ENCODE measurements at places on chromosomes 12 and 14.

GRCh38 chr12:21949036-21949435 is 7.8 kb upstream of the ABCC9 start:
- DNase-seq = no peak

DNA sequence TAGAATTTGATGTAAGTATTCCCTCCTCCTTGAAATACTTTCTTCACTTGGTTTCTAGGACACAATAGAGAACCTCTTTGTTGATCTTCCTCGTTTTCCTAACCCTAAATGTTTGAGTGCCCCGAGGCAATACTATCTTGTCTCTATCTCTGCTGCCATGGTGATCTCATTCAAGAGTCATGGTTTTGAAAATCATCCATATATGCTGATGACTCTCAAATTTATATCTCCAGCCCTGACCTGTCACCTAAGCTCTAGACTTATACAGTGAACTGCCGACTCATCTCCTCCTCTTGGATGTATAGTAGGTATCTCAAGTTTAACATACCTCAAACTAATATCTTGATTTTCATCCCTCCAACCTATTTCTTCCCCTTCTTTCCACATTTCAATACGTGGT is 71.4 kb downstream of the RIC8B start:
- no peak for DNase-seq

GRCh38 chr14:93535537-93535936 is 104.8 kb downstream of the UNC79 start:
- no peak for DNase-seq

- DNase-seq = no peak
Measured at GRCh38 chr12:122096591-122097149, 18.1 kb downstream of the MLXIP start.

DNA sequence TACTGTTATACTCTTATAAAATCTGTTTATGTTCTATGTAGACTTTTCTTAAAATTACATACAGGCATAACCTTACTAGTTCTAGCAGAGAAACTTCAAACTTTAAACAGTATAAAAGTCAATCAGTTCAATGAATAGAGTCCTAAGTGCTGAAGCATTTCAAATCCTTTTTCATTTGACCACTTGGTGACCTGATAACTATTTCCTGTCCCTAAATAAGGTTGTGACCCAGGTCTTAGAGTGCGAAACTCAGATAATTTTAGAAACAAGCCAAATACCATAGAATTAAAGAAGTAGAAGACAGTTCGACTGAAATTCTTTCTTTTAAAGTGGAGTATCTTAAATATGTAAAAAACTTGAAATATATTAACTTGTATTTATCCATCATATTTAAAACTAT is 96.2 kb upstream of the ALX1 start:
- no peak for DNase-seq

DNA sequence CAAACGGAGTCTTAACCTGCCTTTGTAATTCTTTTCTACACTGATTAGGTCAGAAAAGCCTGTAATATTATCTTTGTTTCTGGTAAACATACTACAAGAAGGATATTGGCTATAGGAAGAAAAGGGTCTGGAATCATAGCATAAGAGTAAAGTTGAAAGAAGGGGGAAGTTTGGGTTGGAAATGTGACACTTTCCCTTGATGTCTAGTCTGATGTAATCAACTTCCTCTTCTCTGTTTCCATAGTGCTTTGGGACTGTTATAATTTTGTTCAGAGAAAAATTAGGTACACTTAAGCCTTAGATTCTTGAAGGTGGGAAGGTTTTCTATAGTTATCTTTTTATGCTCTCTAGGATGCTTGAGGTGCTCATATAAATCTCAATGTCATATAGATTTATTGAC is 322.2 kb downstream of the AEBP2 start:
- no peak for DNase-seq

- no peak for DNase-seq
Measured at GRCh38 chr14:90610346-90611040, 205.7 kb downstream of the TTC7B start.

DNA sequence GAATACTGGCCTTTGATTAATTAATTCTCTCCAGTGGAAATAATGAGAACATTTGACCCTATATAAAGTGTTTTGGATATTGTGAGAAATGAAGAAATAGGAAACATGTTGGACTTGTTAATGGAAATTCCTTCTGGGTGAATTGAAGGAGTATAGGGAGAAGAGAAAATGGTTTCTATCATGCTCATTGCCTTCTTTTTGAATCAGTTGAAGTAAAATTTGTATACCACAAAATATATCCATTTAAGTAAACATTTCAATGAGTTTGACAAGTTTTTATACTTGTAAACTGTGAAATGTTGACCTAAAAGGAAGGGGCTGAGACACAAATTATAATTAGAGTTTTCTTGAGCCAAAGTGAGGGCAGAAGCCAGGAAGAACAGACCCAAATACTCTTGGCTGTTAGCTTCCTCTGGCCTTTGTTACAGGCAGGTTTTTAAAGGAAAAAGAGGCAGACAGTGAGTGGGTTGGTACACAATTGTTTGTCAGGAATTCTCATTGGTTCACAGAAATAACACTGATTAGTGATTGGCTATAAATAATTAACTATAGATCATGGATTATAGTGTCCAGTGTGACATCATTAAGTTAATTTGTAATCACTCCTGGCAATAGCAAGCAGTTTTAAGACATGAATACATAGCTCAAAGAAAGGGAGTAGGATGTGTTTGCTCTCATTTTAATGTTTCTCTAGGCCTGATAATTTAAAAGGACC is 826 bp downstream of the ZNF705A start:
- DNase-seq = no peak

DNA sequence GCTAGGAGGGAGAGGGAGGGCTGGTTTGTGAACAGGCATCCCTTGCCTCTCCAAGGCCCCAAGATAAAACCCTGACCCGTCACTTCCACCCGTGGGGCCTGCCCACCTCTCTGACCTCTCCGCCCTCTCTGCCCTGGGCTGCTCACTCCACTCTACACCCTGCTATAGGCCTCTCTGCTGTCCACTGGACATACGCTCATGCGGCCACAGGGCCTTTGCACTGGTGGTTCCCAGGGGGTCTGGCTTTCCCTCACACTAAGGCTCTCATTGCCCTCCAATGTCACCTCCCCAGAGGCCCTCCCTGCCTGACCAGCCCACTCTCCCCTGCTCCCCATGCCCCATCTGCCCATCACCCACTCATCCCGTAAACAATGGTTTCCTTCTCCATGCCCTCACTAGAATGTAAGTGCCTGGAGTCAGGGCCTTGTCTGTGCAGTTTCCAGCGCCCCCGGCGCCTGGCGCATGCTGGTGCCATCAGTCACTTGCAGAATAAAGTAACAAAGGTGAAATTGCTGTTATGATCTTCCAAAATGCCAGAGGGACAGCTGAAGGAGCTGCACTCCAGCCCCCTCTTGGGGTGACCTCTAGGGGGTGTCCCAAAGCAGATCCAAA is 73.6 kb downstream of the RFLNA start:
- DNase-seq = no peak

GRCh38 chr14:29671034-29671433 is 256.6 kb downstream of the PRKD1 start:
- no peak for DNase-seq

DNA sequence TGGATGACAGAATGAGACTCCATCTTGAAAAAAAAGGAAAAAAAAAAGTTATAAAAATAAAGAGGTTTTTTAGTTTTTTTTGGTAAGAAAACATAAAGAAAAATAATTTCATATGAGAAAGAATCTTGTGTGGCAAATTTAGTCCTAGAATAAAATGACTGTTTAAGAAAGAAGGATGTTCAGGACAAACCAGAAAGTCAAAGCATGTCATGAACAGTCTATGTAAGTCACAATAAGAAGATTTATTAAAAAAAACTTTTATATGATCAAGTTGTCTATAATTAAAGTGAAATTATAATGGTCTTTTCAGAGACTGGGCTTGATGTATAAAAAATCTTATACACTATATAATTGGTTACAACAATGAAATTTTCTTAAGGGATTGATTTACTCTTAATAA is 68.1 kb upstream of the HECTD1 start:
- no peak for DNase-seq

DNA sequence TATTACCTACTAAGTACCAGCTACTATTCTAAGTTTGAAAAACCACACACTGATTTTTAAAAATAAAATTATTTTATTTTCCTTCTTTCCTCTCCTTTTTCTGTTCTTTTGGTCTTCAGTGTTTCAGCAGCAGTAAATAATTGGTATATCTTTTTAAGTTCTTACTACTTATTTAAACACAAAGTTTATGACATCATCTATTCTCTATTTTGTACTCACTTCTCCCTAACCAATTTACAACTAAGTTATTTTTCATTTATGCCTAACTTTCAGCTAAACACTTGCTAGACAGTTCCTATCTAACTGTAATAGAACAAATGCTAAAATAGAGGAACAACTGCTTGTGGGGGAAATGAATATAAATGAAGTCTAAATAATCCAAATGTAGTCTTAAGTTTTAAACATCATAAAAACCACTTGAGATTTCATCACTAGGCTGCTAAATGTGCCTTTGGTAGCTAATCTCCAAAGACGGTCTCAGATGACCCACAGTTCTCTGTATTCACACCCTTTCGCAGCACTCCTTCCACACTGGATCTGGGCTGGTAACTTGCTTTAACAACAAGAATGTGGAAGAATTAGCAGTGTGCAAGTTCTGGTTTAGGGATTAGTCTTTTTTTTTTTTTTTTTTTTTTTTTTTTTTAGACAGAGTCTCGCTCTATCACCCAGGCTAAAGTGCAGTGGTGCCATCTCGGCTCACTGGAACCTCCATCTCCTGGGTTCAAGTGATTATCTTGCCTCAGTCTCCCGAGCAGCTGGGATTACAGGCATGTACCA is 41.0 kb downstream of the TFCP2 start:
- no peak for DNase-seq

- no peak for DNase-seq
Measured at GRCh38 chr12:76692846-76693245, 71.1 kb upstream of the ZDHHC17 start.

DNA sequence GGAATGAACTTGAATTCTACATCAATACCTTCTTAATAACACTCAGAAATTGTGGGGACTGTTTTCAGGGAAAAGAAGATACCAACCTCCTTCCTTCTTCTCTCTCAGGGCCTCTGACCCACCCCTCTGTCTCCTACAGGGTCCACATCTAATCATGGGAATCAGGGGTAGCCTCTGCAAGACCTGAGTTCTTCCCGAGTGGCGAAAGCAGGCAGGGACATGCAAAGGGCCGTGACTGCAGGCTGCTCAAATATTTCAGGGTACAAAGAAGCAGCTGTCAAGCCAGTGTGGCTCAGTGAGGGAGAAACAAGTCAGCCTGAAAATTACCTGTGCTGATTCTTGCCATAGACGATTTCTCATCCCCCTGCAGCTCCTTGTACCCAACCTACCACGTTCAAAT is 123.1 kb upstream of the PARP11 start:
- no peak for DNase-seq

- no peak for DNase-seq
Measured at GRCh38 chr14:22073801-22074200, 400.2 kb upstream of the OR4E1 start.

DNA sequence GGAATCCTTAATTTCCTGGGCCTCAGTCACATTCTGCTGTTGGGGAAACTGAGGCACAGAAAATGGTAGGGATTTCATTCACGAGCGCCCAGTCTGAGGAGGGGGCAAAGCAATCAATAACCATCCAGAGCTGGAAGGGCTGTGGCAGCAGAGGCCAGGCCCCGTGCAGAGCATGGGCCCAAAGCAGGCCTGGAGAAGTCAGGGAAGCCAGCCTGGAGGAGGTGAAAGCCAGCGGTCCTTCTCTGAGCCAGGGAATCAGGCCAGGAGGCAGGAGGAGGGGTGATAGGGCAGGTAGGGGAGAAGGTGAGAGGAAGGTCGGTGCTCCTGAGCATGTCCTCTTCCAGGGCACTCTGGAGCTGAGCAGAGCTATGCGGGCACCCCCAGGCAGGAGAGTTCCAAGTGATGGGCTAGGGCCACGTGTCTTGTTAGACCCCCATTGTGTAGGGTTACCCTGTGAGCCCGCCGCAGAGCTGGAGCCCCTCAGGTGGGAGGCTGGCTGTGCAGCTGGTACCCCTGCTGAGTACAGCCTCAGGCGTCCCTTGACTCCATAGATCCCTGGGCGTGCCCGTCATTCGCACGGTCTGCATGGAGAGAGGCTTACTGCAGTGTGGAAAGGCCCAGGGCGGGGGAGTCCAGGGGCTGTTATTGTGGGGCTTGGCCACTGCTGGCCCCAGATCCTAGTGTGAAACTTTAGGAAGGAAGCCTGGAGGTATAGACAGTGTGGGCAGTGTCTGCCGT is 4.8 kb downstream of the TNFAIP2 start:
- DNase-seq = no peak

- no peak for DNase-seq
Measured at GRCh38 chr14:87041290-87042020, 951.5 kb downstream of the GALC start.

DNA sequence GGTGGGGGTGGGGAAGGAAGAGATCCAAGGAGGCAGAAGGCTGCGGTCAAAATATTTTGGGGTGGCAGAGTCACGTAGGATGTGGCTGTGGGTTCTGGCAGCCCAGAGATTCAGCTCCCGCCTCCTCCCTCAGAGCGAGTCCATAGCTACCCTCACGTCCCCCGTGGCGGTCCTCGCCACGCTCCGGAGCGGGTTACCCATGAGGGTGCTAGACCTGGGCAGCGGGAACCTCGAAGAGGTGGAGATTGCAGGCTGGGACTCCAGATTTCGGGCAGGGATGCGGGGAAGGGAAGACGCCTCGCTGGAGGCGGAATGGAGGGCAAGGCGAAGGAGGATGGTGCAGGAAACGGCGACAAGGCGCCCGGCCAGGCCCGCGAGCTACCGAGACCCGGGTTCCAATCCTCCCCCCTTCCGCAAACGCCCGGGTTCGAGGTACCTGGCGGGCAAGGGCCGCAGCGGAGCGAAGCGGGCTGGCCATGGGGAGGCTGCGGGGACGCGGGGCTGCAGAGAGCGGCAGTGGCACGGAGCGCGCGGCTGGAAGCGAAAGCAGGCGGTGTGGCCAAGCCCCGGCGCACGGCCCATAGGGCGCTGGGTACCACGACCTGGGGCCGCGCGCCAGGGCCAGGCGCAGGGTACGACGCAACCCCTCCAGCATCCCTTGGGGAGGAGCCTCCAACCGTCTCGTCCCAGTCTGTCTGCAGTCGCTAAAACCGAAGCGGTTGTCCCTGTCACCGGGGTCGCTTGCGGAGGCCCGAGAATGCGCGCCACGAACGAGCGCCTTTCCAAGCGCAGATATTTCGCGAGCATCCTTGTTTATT is 46.2 kb downstream of the BCAT1 start:
- no peak for DNase-seq
